ENCODE measurements at places on chromosomes 3 and 15. TPM values are rescaled to one million over a fixed set of nuclear protein-coding genes. Genes with fewer than 3 reads are reported as not detected.

The THAP10 gene
- 3.0 TPM for total RNA-seq

- H3K27ac ChIP-seq: no peak overlapping the region
- H3K36me3 ChIP-seq: no peaks in the 10 kb centered on the region
- H3K4me1 ChIP-seq: no peaks in the 10 kb centered on the region
- no peak for DNase-seq
- H3K27me3 ChIP-seq: peaks cover 2% of the 10 kb centered on the region
- no peak overlapping the region for H3K4me3 ChIP-seq
Observed at GRCh38 chr3:13718436-13718835, 161.4 kb downstream of the WNT7A start.

The SEMA4B gene
- total RNA-seq: 5.5 TPM

The TGM4 gene
- total RNA-seq: not detected

The A4GNT gene
- total RNA-seq: not detected

- H3K36me3 ChIP-seq: no peaks in the 10 kb centered on the region
- H3K27ac ChIP-seq: no peak overlapping the region
- DNase-seq: no peak
- no peaks in the 10 kb centered on the region for H3K4me1 ChIP-seq
Observed at GRCh38 chr3:13715167-13715954, 164.5 kb downstream of the WNT7A start.

The PIGZ gene
- total RNA-seq: 3.6 TPM

Data from HFFc6 (cell line).